NCI-H69 (cell line): ENCODE measurements at places on chromosomes 12 and 14.

- peak; percentile 46 for DNase-seq
Observed at GRCh38 chr14:99596071-99596627, 7.9 kb downstream of the CCDC85C start.

- DNase-seq, result no peak
Observed at GRCh38 chr12:131463174-131463573, 247.7 kb upstream of the SFSWAP start.

DNA sequence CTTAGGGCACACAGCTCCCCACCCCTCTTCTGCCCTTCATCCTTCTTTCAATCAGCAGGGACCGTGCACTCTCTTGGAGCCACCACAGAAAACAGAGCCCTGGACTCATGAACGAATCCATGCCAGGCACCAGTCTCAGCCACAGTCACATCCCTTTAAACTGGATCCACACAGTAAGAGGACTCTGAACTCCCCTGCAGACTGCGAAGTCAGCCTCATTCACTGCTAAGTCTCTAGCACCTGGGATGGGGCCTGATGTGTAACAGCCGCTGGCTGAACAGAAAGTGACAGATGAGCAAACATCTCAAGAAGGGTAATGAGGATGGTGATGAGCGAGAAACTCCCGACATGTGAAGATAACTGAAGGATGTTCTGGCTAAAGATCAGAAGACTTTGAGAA, 45.8 kb upstream of the IQSEC3 start:
- DNase-seq, result no peak

GRCh38 chr14:88872976-88873375, 48.5 kb downstream of the TTC8 start:
- no peak for DNase-seq

DNA sequence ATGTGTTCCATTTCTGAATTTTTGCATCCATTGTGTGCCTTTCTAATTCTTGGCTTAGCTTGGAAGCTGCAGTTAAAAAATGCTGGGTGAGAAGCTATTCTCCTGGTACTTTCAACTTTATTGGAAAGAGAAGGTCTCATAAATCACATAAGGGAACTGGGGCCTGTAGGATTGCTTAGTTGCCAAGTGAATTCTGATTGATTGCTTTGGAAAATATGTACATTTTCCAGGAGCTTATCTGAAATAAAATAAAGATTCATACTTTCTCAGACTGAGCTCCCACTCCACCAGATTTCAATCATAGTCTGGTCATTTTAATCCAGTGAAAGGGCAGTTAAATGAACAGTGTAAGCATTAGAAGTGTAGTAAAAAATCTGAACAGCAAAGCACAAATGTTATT, 50.0 kb upstream of the PRICKLE1 start:
- no peak for DNase-seq

DNA sequence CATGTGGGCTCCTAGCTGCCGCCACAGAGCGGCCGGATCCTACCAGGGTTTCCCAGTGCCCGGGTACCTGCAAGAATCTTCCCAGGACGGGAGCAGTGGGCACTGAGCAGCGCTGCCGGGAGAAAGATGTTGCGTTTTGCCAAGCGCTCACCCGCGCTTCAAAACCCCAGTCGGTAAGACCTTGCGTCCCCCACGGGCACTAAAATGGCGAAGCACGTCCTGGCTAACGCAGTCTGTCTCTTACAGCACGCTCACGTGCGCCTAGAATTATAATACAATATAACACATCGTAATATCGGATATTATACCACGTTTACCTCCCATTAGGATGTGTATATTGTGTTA, 35.1 kb upstream of the TBX5 start:
- DNase-seq, result no peak

DNA sequence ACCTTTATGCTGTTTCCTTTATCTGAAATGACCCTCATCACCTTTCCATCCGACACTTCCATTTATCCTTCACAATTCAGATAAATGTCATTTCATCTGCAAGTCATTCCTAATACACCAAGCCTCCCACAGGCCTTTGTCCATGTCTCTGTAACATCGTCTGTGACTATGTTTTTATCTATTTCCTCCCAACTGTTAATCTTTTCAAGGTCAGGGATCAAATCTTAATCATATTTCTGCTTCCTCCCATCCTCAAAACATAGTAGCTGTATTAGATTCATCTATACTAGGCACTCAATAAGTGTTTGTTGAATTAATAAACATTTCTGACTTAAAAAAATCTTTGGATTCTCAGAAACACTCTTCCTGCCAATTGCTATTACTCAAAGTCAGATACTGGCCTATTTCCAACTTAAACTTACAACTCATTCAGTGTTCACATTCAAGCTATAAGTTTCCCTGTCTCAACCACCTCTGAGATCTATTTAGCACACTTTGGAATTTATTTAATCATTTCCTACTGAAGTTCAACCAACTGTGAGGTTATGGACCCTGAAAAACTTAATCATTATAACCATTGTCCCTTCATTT, 100.2 kb upstream of the ALX1 start:
- DNase-seq, result no peak

- no peak for DNase-seq
Observed at GRCh38 chr14:101774814-101775213, 13.3 kb downstream of the PPP2R5C start.

DNA sequence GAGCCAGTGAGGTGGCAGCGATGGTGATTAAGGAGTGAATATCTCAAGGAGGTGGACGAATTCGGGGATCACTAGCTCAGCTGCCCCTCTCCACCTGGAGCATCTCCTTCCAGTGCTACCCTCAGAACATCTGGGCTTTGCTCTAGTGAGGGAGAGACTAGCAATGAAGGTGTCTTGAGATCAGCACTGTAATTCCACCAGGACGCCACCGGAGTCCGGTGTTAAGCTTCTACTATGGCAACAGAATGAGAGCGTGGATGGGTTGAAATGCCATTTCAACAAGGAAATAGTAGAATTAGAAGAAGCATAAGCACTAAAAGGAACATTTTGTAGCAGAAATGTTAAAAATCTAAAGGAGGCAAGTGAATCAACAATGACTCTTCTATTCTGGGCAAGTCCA, 61.1 kb downstream of the NTF3 start:
- DNase-seq, result no peak

GRCh38 chr12:9372202-9372601, 164.0 kb upstream of the PZP start:
- peak; percentile 37 for DNase-seq

- no peak for DNase-seq
Observed at GRCh38 chr14:57245941-57246340, 22.8 kb downstream of the EXOC5 start.

- DNase-seq, result no peak
Observed at GRCh38 chr12:2177003-2177402, 124.2 kb downstream of the CACNA1C start.

GRCh38 chr12:106975993-106976658, 10.8 kb downstream of the MTERF2 start:
- DNase-seq, result peak; percentile 89

DNA sequence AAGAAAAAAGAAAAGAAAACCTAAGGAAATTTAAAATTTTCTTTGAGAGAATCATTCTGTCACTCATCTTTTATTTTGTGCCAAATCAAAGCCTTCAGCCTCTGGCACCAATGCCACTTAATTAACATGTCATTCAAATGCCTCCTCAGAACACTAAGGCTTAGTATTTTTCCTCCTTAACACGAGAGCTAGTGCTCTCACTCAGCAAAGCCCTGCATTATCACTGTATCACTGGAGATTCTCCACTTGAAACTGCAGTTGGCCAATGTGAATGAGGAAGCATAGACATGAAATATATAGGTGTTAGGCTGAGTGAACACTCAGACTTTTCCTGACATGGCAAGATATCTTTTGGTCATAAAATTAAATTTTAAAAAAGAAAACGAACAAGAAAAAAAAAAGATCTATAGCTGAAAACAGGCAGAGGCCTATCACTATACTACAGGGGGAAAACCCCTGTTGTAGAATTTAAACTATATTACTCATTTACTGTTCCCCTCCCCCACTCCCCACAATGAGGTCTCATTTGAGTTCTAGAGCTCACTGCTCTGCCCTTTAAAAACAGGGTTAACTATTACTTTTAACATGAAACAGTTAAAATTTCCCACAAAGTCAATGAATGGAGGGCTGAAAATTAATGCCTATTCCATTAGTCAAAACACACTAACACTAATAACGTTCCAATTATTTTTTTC, 5.1 kb downstream of the MBIP start:
- DNase-seq, result peak; percentile 47

DNA sequence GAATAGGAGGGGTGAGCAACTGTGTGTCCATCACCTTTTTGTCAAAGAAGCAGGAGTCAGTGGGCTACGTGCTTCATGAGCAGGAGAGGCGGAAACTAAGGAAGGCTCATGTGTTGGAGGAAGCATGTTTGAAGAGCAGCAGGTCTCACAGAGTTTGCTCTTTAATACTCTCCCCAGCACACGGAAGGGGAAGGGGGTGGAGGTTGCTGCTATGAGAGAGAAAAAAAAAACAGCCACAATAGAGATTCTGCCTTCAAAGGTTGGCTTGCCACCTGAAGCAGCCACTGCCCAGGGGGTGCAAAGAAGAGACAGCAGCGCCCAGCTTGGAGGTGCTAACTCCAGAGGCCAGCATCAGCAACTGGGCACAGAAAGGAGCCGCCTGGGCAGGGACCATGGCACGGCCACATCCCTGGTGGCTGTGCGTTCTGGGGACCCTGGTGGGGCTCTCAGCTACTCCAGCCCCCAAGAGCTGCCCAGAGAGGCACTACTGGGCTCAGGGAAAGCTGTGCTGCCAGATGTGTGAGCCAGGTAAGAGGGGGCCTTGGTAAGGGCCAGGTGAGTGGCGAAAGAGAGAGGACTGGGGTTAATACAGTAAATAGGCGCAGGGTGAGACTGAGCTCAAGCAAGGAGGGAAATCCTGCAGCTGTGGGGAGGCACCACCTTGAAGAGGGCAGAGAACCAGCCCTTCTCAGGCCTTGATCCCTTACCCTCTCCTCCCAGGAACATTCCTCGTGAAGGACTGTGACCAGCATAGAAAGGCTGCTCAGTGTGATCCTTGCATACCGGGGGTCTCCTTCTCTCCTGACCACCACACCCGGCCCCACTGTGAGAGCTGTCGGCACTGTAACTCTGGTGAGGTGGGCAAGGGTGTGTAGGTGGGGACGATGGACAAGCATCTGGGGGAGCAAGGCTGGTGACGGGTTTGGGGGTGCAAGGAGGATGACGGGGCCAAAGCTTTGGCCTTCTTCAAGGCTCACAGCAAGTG, at the start of gene CD27:
Gene CD27 (plus strand): TSS at position 252 of the 985 bp plus-strand sequence. CDS start 141 bp downstream, at position 393.
- DNase-seq, result no peak

GRCh38 chr12:131716282-131716681, 5.4 kb downstream of the SFSWAP start:
- DNase-seq, result no peak

DNA sequence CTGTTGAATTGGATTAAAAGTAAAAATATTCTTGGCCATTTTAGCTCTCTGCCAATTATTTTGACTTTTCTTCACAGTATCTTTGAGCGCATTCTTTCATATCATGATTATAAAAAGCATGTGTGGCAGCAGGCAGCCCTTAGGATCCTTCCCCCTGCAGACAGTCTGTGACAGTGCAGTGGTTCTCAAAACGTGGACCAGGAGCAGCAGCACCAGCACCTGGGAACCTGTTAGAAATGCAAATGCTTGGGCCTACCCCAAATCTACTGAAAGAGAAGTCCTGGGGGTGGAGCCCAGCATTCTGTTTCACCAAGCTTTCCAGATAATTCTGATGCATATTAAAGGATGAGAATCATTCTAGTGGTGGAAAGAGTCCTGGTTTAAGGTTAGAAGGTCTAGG, 155.6 kb downstream of the MON2 start:
- DNase-seq, result no peak
